ENCODE measurements at places on chromosomes 11 and 22. TPM values are rescaled to one million over a fixed set of nuclear protein-coding genes. Genes with fewer than 3 reads are reported as not detected.

DNA sequence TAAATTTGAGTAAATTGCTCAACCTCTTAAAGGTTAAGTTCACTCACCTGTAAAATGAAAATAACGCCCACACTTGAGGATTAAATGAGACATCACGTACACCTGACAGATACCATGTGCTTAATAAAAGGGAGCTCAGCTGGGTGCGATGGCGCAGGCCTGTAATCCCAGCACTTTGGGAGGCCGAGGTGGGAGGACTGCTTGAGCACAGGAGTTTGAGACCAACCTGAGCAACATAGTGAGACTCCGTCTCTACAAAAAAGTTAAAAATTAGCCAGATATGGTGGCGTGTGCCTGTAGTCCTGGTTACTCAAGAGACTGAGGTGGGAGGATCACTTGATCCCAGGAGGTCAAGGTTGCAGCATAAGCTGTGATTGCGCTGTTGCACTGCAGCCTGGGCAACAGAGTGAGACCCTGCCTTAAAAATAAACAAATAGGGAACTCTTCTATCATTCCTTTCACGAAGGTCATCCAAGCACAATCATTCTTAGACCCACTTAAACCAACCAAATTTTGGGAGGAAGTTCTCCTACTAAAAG is 134.1 kb downstream of the BBOX1 start:
- no peak for ATAC-seq

DNA sequence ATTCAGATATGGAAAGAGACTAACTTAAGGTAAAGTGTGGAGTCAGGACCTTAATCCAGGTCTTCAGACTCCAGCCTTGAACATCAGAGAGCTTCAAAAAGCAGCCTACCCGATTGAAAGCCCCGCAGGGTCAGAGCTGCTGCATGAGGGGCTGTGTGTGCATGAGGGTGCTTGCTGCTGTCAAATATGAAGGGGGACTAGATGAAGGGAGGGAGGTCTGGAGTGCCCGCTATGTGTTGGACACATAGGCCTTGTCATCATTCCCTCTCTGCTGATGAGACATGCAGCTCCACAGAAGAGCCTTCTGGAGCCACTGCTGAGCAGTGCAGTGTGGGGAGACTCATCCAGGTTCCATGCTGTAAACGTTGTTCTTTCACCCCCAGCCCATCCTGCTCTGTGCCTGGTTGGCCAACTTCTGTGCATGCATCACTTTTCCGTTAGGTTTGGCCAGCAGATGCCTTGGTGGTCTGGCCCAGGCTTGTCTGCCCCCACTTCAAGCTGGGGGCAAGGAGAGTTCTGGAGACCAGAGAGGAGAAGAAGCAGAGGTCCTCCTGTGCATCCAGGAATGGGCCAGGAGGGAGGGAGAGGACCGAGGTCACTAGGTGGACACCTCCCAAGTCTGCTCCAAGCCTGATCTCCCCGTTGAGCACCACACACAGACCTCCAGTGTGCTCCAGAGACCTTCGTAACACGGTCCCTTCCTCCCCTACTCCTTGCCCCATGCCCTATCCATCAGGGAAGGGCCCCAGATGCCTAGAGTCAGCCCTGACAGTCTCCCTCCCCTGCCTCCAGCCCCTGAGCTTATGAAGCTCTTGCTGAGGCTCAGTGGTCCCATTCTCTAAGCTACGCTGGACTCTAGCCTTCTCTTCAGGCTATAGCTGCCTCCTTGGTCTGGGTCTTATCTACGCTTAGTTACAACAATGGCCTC is 32.0 kb downstream of the LRRC32 start:
- ATAC-seq: no peak

DNA sequence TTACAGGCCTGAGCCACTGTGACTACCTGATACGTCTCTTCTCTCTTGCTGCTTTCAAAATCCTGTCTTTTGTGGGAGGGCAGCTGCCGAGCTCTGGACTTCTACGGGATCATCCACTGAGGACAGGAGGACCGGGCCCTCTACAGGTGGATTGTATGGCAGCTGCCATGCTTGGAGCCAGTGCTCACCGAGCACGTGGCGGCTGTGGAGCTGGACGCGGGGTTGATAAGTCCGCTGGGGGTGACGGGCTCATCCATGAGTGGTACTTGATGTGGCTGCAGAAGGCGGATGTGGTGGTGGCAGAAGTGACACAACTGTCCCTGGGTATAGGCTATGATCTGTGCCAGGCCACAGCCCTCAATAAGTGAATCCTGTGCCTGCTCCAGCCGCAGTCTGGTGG is 1.8 kb upstream of the CYP2D6 start:
- ATAC-seq: no peak

DNA sequence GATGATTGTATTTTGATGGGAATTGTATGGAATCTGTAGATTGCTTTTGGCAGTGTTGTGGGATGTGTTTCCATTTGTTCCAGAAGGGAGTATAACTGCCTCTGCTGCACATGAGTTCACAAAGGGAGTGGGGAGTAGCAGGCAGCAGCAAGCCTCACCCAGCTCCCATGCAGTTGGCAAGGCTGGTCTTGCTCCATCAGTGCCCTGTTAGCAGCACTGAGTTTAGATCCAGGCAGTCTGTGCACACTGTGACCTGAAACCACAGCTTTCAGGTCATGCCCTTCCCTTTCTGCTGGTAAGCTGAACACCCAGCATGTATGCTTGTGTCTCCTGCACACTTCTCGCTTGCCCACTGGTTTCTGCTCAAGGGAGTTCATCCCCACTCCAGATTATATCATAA is 3.7 kb upstream of the NUCB2 start:
- ATAC-seq: no peak

Gene RAB38
- 1.9 TPM for total RNA-seq

- peak; percentile 37 for ATAC-seq
Measured at GRCh38 chr11:61023086-61023965, 51.8 kb downstream of the CD6 start.

DNA sequence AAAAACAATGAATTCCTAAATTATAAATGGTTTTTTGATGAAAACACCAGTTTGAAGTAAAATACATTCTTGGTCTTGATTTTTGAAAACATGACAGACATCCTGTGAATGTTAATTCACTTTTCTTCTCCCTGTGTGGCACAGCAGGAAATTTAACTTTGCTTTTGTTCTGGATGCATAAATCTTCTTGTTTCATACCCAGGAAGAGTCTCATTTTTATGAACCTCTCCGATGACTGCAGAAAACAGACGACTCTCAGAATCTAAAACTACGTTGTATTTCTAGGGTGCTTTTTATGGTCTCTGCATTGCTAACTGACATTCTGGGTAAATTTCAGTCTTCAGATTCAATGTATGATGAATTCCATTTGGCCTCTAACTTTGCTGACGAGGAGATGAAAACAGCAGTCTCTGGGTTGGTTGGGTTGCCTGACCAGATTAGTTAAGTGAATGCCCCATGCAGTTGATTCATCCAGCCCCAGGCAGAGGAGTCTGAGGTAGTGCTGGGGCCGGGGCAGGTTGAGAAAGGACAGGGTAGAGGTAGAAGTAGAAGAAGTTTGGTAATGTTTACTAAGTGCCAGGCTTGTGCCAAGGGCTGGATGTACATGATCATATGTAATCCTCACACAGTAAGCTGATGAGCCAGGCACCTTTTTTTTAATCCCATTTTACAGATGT is 20.1 kb downstream of the TCP11L1 start:
- no peak for ATAC-seq

Data from activated T-helper 17 cell treated with anti-CD3 and anti-CD28 coated beads, Interleukin-2, amount 50 U/mL, for 72 hours (primary cell).